CD4-positive, alpha-beta T cell treated with Interleukin-21 for 1 hour (primary cell): ENCODE measurements at places on chromosomes 2 and 18.

DNA sequence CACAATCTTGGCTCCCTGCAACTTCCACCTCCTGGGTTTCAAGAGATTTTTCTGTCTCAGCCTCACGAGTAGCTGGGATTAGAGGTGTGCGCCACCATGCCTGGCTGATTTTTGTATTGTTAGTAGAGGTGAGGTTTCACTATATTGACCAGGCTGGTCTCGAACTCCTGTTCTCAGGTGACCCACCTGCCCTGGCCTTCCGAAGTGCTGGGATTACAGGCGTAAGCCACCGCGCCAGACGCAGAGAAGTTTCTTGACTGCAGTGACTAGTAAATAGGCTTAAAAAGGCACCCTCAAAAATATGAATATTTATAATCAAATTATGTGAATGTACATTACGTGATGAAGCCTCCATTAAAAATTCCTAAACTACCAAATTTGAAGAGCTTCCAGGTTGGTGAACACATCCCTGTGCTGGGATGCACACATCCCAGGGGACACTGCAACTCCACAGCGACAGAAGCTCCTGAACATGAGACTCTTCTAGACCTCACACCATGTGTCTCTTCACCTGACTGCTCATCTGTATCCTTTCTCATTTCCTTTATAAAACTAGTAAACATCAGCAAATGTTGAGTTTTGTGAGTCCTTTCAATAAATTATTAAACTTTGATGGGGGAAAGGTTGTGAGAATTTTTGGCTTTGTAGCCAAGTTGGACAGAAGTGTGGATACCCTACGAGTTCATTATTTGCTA lies 203.3 kb upstream of the SPOPL start:
- DNase-seq: no peak

DNA sequence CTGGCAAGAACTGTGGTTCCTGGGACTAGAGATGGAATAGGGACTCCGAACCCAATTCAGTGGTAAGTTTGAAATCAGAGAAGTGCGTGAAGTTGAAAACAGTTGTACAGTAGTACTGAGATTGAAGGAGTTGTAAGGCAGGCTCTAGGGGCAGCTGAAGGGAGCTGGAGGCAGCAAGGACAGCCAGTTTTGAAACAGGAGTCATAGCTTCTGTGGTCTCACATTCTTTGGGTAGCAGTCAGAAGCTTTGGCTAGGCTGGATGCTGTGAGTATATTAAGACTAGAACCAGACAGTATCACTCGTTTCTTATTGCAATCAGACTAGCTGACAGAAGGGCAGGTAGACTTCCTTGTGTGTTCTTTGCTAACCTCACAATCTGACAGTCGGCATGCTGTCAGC lies 64.5 kb upstream of the ADAM23 start:
- DNase-seq: no peak

DNA sequence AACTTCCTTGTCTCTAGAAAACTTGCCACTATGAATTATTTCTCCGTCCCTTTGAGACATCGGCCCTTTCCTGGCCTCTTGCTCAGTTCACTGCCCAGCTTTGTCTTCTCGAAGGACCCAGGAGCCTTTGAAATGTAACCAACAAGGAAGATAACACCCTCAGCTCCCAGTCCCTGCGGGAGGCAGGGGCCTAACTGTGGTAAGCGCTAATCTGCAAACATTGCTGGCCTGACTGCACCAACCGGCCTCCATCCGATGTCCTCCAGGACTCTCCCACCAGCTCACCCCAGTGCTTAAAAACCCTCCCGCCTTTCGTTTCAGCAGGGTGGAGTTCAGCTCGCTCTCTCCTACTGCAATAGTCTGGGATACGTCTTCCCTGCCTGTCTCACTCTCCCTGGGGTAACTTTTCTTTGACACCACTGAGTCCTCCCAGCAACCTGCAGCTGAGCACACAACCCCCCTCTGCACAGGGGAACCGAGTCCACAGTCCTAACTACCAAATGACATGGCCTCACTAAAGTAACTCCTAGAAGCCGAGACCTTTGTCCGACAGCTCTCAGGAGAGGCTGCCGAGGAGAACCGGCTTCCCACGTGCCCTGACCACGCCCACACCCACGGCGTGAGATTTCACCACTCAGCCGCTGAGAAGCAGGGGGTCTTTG lies 76.1 kb downstream of the MBP start:
- no peak for DNase-seq

DNA sequence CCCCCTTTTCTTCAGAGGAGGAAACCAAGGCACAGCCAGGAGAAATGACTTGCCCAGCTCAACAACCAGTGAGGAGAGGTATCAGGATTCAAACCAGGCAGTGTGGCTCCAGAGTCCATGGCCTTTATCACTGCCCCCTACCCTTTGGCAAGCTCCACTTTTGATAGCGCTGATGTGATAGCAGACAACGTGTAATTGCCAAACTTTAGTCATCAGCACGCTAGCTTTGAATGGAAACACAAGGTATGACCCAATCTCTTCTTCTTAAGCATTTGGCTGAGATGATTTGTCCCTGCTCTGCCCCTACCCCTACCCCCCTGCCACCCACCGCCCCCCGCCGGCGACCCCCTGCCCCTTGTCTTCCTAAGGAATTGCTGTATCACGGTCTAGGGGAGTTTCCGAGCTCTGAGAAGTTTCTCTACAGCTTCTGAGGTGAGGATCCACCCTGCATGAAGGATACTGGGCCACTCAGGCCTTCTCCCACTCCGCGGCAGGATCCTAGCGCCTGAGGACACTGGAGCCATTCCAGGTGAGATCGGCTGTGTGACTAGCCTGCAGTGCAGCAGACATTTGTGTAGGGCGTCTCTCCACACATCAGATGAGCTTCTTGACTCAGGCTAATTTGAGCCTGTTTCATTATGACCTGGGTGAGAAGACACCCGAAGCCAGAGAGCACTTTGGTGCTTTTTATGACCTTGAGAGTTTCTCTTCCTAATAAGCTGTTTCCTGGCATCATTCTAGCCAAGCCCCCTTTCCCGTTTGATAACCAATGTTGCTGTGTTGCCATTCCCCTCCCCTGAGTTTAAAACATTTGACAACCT lies 75.1 kb upstream of the MAP4K4 start:
- DNase-seq: peak; percentile 4

- DNase-seq: no peak
These were observed 17.2 kb downstream of the LNPK start for GRCh38 chr2:175984846-175985245.

GRCh38 chr2:227888289-227888688 lies 16.9 kb downstream of the DAW1 start:
- no peak for DNase-seq

DNA sequence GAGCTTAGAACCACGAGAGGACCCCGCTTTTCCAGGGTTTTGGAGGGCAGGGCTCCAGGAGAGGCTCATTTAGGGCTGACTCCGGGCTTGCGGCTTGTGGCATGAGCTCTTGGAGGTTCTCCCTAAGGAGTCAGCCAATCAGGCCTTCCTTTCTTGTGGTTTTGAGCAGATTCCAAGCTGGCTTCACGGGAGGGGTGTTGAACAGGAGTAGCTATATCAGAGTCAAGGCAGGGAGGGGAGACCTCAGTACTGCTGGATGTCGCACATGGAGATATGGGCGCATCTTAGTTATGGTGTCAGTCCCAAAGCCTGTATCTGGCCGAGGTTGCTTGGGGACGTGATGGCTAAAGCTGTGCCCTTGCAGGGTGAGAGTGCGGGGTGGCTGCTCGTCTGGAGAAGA lies 98.6 kb downstream of the AGAP1 start:
- no peak for DNase-seq

DNA sequence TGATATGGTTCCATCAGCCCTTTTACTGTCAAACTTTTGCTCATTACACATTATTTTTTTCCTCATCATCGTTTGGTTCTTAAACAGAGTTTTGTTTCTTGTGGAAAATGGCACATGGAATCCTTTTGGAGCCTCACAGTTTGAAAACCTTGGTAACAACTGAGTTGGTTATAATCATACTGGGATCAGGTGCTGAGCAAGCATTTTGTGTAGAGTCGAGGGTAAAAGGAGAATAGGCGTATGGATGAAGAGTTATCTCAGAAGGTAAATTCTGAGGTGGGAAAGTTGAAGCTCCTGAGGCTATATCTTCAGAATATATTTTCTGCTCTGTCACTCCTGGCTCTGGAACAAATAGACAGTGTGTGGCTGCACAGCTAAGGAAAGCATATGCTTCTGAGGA lies 274.0 kb upstream of the DSEL start:
- DNase-seq: no peak

GRCh38 chr2:233867993-233868532 lies at the start of gene MSL3B:
TSS of gene MSL3B (minus strand) at chr2:233868386.
- DNase-seq: peak; percentile 62

DNA sequence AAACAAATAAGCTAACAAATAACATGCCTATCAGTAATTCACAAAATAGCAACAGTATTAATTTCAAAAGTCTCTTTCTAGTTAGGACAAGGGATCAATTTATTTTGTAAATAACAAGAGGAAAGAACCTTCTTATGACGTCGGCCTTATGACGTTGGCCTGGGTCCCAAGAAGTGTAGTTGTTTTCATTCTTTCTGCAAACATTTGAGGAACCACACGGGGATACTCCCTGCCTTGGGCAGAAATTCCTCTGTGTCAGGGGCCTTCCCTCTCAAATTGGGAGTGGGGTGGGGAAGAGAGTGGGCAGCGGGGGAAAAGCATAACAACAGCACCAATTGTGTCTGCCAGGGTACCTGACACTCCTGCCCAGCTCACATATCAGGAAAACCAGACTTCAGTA lies 1.3 kb downstream of the CCDC68 start:
- DNase-seq: no peak

DNA sequence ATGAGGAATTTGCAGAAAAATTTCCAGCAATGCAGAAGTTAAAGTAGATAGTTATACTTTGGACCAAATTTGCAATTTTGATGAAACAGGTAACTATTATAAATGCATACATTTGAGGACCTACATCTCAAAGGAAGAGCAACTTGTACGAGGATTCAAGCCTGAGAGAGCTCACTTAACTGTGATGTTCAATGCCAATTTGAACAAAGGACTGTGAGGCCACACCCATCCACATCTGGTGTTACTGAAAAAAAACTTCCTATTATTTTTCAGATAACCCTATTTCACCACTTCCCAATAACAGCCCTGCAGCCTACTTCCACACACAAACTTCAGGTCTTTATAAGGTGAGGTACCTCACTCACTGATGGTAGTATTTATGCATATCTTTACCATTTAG lies 203.5 kb upstream of the NABP1 start:
- DNase-seq: no peak

DNA sequence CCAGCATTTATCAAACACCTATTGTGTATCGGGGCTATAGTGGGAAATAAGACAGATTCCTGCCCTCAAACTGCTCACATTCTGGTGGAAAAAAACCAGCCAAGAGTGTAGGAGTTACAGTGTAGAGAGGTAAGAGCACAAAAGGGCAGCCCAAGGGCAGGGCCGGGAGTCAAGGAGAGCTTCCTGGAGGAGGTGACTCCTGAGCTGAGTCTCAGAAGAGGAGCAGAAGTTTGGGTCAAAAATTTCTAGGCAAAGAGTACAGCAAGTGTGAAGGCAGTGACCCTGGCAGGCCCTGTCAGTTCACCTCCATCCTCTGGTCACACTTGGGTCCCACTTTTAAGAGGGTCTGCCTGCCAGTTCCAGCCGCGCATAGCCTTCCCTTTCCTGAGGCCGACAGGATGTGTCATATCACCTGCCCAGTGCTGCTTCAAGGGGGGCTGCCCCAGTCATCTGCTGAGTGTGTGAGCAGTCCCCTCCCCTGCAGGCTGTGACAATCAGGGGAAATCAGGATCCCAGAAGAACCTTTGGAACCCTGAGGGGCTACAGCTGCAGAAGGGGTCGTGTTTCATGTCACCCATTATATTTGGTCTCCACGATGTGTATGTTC lies 118.4 kb downstream of the GLI2 start:
- DNase-seq: no peak

DNA sequence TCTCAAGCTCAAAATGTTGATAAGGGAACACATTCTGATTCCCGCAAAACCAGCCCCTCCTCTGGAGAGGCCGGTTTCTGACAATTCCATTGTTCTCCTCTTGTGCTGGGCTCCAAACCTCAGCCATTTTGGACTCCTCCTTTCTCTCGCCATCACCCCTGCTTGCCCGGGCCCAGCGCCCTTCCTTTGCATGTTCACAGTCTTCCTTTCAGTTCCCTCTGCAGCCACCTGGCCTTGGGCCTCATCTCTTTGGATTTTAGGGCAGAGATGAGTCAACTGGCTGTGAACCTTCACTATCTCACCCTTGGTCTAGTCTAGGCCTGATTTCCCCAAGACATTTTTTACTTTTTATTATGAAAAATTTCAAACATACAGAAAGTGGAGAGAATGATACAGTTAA lies 155.9 kb upstream of the MAP3K20 start:
- DNase-seq: no peak

GRCh38 chr2:220533485-220533884 lies 906.1 kb downstream of the SLC4A3 start:
- no peak for DNase-seq

DNA sequence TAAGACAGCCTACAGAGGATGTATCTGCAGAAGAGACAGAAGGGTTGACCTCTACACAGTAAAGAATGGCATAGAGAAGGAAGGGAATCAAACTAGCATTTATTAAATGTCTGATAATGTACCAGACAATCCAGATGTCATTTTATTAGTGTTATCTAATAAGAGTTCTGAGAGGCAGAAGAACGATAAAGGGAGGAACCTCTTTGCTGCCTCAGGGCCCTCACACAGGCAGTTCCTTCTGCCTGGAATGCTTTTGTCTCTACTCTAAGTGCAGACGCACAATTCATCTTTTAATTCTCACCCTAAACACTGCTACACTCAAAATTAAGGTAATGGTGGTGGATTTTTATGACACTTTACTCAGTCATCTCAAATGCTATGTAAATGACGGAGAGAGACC lies 64.5 kb downstream of the LRPPRC start:
- no peak for DNase-seq

- DNase-seq: no peak
These were observed 315.8 kb upstream of the KLHL29 start for GRCh38 chr2:23069156-23069555.

DNA sequence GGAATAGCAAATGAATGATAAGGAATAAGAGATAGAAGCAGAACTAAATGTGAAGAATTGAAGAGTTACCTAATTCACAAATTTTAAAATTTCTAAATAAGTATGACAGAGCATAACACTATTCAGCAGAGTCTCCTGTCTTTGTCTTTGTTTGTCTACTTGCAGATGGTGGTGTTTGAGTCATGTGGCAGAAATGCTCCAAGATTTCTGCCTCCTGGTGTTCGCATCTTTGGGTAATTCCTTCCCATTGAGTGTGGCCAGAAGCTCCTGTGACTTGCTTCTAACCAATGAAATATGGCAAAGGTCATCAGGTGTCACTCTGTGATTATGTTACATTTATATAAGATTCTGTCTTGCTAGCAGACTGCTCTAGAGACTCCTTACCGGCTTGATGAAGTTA lies 45.6 kb upstream of the GALNT3 start:
- DNase-seq: no peak

GRCh38 chr18:12306752-12307700 lies 1.0 kb upstream of the TUBB6 start:
- DNase-seq: no peak

DNA sequence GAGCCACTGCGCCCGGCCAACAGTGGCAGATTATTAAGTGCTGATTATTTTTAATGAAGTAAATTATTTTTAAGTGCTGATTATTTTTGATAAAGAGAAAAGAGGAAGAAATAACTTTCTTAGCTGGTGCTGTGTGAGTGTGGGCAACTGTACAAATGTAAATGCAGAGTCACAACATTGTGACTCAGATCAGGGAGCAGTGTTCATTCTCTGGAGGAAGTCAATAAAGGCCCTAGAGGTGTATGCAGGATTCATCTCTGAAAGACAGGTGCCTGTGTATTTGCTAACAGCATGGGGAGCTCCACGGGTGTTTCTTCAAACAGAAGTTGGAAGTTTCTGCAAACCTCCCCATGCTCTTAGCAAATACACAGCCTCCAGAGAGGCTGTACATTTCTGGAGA lies 6.2 kb downstream of the KRTCAP3 start:
- DNase-seq: no peak

- no peak for DNase-seq
These were observed 104.3 kb downstream of the KYNU start for GRCh38 chr2:142981756-142982155.
